ENCODE measurements at places on chromosomes 13 and 19.

GRCh38 chr19:47402504-47402903, 16.8 kb downstream of the MEIS3 start:
- no peak for DNase-seq

DNA sequence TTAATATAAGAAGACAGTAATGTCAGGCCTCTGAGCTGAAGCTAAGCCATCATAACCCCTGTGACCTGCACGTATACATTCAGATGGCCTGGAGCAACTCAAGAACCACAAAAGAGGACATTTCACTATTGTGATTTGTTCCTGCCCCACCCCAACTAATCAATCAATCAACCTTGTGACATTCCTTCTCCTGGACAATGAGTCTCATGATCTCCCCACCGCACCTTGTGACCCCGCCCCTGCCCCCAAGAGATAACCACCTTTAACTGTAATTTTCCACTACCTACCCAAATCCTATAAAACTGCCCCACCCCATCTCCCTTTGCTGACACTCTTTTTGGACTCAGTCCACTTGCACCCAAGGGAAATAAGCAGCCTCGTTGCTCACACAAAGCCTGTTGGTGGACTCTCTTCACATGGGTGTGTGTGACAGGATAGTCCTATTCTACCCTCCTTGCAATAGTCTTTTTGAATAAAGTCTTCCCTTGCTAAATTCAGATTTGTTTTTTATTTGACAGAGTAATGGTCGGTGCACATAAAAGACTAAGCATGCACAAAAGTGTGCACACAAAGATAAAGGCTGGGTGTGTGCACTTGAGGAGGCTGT, 14.0 kb downstream of the CD70 start:
- no peak for DNase-seq

- DNase-seq: no peak
Measured at GRCh38 chr19:5839065-5840017, at the start of gene FUT6. TSS of gene FUT6 (minus strand) at chr19:5839702. CDS start at chr19:5832567, 7,135 bp downstream.

GRCh38 chr19:6610934-6611852, 20.2 kb upstream of the CD70 start:
- peak; percentile 70 for DNase-seq

DNA sequence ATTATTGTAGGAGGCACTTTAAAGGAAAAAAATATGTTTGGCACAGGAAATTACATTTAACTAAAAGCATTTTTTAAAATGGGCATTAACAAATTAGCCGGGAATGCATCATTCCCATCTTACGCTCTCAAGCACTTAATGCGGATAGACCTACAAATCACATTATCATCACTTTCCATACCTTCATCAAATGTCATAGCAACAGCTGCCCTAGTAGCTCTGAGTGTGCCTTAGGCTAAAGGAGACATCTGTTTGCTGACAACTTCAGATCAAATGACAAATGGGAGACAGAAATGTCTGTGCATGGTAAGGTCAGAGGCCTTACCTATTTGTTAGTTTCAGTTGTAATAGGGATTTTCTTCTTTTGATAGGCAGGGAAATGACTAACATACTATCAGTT, 773.2 kb upstream of the SLC10A2 start:
- DNase-seq: no peak

Data from epithelial cell of esophagus (primary cell).